ENCODE measurements at places on chromosomes 16 and 17.

DNA sequence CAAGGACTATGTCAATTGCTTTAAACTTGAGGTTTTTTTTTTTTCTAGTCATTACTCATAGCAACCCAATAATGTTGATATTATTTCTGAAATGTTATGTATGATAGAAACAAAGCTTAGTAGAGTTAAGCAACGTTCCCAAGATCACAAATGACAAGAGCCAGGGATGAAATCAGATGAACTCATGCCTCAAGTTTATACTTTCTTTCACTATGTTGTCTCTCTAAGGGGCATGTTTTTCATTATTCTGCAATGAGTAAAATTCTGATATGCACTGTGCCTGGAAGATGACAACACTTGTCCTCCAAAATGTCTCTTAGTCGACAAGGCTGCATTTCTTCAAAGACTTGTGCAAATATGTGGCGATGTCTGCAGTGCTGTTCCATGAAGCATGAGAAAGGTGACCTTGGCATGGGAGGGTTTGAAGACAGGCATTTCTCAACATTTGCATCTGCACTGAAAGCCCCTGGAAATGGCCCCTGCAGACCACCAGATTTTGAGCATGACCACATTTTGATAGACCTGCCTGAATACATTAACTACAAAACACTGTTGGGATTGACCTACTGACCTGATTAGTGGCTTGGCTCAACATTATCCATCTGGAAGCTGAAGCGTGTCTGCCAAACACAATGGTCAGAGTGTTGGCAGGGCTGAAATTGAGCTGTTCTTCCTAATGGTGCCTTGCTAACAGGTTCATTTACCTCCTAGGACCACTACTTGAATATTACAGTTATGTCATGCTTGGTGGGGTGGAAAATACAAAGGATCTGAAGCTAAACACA, 1027.5 kb downstream of the CDH11 start:
- peak; percentile 91 for DNase-seq

DNA sequence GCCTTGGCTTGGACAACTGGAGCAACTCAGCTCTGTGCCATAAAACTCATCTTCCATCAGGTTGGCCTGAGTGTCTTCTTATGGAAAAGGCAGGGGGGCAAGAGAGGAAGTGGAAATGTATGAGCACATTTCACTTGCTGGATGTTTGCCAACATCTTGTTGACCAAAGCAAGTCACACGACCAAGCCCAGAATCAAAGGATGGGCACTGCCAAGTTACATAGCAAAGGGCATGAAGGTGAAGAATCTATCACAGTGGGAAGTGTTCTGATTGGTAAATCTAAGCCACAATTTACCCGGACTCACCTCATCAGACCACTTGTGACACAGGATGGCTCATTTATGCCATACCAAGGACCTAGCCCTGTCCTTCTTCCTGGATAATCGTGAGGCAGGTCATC, 310.5 kb upstream of the IRX5 start:
- DNase-seq: no peak

- DNase-seq: peak; percentile 19
Observed at GRCh38 chr17:74432766-74433391, 991 bp downstream of the GPRC5C start.

DNA sequence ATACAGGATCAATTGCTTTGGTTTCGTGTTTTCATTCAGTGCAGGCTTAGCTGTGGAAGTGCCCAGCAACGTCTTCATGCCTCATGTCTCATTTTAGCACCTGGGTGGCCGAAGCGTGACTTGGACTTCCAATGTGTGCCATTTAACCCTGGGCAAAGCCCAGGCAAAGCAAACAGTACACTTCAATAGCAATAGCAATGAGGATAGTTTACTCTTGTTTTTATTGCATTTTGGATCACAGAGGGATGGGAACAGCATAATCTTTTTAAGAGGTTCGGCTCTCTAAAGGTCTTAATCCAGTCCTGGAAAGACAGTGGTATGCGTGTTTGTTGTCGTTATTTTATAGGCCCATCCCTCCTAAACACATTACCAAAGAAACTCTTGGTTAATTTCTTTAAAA, 86.2 kb downstream of the HS3ST3B1 start:
- no peak for DNase-seq

- DNase-seq: no peak
Observed at GRCh38 chr16:88357317-88358022, 25.3 kb upstream of the ZNF469 start.

GRCh38 chr16:11143372-11144035, 112.5 kb downstream of the SOCS1 start:
- DNase-seq: no peak

GRCh38 chr17:74812109-74813009, 36.2 kb upstream of the NAT9 start:
- DNase-seq: no peak

GRCh38 chr16:87571868-87572244, 30.5 kb upstream of the JPH3 start:
- DNase-seq: no peak

- DNase-seq: no peak
Observed at GRCh38 chr16:83136419-83136818, 509.6 kb downstream of the CDH13 start.
